NCI-H1105 treated with DMSO at 0.1 percent for 48 hours (cell line): ENCODE measurements at places on chromosomes 16 and 17.
A peak's percentile ranks its signal among the peaks of the same experiment; 100 is the strongest.

GRCh38 chr16:78884204-78884603 lies 716.3 kb downstream of the MAF start:
- no peak for DNase-seq

GRCh38 chr17:81859906-81860755 lies at the start of gene P4HB:
Gene P4HB (minus strand): TSS chr17:81860535. CDS start chr17:81860471, 64 bp downstream.
- DNase-seq = no peak

GRCh38 chr16:55144651-55145050 lies 179.4 kb upstream of the IRX6 start:
- no peak for DNase-seq

GRCh38 chr17:80444644-80444979 lies 29.6 kb downstream of the ENDOV start:
- no peak for DNase-seq

DNA sequence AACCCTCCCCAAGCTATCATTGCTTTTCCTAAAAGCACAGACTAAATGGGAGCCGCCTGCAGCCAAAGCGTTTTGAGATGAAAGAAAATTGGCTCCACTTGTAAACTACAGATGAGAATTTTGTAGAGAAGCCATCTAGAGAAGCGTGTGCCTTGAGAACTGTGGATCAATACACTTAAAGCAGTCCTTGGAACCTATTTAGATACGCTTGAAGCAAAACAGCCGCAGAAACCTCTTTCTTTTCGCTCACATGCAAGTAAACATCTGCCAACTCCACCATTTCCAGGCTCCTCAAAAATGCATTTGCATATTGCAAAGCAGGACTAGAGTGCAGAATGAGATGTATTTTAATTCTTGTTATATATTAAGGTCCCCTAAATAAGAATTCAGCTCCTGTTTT lies 13.1 kb downstream of the KIAA0513 start:
- DNase-seq = no peak

GRCh38 chr16:10619271-10619849 lies 39.0 kb upstream of the EMP2 start:
- no peak for DNase-seq

GRCh38 chr17:27319541-27320221 lies 25.8 kb downstream of the WSB1 start:
- peak; percentile 66 for DNase-seq

- no peak for DNase-seq
These were observed 65.6 kb downstream of the TOM1L2 start for GRCh38 chr17:17906418-17907215.

GRCh38 chr17:77558846-77559626 lies 399.5 kb upstream of the TNRC6C start:
- DNase-seq = no peak

GRCh38 chr17:45355087-45355486 lies 38.3 kb upstream of the MAP3K14 start:
- no peak for DNase-seq

- no peak for DNase-seq
These were observed 21.5 kb downstream of the PRCD start for GRCh38 chr17:76561332-76561731.

GRCh38 chr17:27323538-27324215 lies 29.8 kb downstream of the WSB1 start:
- DNase-seq = no peak

- DNase-seq = no peak
These were observed 76.3 kb upstream of the AXIN2 start for GRCh38 chr17:65637786-65638185.

- DNase-seq = peak; percentile 46
These were observed 184.8 kb upstream of the ZFHX3 start for GRCh38 chr16:73232555-73233328.

DNA sequence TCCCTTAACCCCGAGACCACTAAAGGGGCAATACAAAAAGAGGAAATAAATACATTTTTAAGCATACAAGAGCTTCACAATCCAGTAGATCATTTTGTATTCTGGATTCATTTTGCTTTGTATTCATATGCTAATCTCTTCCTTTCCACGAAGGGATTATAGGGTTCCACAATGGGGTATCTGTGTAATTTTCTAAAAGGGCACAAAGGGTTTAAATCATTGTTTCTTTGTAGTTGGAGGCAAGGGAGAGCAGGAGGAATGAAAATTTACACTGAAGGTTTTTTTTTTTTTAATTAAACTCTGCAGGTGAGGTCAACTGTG lies 592 bp upstream of the NUFIP2 start:
- DNase-seq = peak; percentile 45

DNA sequence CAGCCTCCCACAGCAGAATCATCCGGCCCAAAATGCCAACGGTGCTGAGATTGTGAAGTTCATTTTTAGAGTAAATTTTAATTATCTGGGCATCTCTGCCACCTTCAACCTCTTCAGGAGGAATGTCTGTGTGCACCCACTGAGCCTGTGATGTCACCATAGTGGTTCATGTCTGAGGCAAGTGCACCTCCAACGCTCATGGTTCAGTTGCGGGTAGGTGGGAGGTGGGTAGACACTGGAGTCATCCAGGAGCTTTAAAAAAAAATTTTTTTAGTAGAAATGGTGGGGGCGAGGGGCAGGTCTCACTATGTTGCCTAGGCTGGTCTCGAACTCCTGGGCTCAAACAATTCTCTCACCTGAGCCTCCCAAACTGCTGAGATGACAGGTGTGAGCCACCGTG lies 1.9 kb downstream of the FLYWCH1 start:
- DNase-seq = no peak

- no peak for DNase-seq
These were observed 12.6 kb downstream of the CA7 start for GRCh38 chr16:66856801-66857200.

DNA sequence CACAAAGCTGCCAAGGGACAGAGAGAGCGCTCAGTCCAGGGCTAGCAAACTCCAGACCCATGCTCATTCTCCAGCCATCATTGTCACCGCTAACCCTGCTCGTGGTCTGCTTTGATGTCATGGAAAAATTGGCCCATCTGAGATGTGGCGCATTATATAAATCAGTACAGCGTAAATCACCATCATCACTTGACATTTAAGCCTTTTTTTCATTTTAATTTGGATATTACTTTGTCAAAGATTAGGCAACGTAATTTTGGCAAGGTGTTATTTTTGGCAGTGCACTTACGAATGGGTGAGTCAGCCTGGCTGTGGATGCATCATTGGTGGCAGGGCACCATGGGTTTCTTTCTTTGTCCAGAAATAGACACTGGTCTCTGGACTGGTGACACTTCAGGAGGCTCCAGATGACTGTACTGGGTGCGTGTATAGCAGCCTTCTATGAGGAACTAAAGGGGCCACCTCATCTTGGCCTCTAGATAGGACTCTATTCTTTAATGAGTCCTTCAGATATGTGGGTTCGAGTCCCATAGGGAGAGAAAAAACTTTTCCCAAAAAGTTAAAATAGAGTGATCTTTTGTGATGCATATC lies 166.3 kb downstream of the MSI2 start:
- DNase-seq = no peak

DNA sequence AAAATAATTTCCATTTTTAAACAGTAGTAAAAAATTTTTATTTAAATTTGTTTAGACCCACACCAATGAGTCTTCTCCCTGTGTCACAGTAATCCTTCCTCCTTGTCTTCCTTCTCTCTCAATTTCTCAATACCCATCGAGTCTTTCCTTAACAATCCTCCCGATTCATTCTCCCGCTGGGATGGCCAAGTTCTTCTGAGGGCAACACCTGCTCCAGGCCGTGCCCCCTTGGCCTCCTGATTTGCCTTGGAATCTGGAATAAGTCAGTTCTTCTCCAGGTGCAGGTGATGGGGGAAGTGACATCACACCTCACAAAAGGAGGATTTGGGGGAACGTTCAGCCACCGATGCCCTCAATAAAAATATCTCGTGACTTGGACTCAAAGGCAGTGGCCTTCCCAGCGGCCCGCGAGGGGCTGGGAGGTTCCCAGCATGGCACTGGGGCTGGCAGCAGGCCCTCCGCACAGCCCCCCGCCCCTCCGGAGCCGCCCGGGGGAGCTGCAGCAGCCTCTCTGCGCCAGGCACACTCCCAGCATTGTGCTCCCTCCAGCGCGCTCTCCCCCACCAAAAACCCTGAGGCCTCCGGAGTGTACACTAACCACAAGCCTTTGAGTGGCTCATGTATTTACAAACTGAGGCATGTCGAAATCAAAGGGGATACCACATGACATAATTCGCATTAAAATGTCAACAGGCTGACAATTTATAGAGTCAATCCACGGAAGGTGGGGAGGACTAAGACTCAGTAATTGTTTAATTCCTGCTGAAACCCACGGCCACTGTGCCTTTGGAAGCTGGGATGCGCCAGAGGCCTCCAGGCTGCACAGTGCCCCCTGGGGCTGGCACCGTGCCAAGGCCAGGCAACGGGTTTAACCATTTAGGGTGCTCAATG lies 120.5 kb downstream of the ZFHX3 start:
- no peak for DNase-seq

DNA sequence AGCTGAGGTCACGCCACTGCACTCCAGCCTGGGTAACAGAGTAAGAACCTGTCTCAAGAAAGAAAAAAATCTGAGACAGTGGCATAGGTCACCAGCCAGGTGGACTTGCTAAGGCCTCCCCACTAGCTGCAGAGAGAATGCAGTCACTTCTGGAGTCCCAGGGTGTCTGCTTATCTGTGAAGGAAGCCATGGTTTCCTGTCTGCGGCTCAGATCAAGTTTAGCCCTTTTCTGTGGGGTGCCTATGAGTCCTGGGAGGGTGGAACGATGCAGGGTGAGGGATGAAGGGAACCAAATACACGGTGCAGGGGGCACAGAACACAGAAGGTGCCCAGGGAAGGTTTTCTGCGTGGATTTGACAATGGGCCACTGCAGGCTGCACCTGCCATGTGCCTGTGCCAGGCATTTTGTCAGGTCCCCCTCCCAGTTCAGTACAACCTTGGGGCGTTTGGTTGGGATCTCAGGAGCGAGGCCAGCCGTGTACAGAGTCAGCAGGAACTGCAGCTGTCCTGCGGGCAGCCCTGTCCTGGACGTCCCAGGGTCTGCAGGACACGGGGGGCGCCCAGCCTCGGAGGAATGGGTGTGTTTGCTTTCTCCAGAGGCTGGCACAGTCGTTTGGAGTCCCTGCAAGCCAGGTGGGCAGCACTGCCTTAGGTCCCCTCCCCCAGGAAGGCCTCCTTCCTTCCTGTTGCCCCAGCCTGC lies 41.8 kb downstream of the RAB11FIP4 start:
- DNase-seq = no peak

GRCh38 chr17:75765981-75766380 lies 989 bp upstream of the GALK1 start:
- DNase-seq = no peak

GRCh38 chr16:88905563-88905962 lies 39.1 kb upstream of the PABPN1L start:
- no peak for DNase-seq

- peak; percentile 86 for DNase-seq
These were observed at the start of gene ACTG1 for GRCh38 chr17:81512562-81513371. Gene ACTG1 (minus strand): TSS chr17:81512799. CDS start chr17:81512354, 445 bp downstream.

- DNase-seq = no peak
These were observed 6.4 kb downstream of the ITGAL start for GRCh38 chr16:30478766-30479478.

DNA sequence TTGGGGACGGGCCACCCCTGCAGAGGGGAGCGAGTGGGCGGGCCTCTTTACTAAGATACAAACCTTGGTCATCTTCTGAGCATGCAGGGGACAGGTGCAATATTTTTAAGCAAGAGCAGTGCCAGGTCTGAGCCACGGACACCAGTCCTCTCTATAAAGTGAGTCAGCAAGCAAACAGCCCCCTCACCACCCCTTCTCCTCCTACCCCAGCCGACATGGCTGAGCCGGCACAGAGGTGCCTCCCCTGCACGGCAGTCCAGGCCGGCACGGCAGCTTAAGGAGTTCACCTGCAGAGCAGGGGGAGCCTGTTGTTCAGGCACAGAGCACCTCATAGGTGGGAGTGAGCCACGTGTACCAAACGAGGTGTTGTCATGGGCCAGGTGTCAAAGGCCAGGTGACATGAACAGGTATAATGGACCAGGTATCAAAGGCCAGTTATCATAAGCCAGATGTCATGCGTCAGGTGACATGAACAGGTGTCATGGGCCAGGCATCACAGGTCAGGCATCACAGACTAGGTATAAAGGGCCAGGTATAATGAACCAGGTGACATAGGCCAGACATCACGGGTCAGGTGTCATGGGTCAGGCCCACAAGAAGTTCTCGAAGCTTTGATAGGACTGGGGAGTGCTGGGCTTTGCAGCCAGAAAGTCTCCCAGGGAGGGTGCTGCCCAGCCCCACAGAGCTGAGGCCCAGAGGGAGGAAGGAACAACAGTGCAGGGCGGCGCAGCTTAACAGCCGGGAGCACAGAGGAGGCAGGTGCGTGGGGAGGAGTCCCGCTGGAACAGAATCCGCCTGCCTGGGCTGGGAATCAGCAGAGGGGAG lies 42.6 kb upstream of the ZNF469 start:
- peak; percentile 30 for DNase-seq

DNA sequence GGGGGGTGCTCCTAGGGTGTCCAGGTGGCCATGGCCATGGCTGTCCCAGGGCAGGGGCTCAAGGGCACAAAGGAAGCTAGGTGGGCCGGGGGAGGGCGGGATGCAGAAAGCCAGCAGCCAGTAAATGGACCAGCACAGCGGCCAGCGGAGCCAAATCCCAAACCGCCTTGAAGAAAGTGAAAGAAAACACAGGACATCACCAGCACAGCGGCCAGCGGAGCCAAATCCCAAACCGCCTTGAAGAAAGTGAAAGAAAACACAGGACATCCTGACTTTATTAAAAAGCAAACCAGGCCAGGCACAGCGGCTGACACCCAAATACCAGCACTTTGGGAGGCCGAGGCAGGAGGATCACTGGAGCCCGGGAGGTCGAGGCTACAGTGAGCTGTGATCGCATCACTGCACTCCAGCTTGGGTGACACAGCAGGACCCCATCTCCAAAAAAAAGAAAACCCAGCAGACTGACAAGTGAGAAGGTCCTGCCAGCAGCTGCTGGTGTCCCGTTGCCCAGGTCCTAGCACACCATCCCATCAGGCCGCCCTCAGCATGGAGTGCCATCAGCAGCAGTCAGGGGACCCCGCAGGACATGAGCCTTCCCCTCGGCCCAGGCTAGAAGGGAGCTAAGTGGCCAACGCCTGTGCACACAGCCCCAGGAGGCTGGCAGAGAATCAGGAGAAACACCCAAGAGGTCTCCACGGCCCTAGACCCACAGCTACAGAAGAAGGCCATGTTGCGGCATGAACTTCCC lies 17.0 kb downstream of the SLC38A10 start:
- no peak for DNase-seq

- no peak for DNase-seq
These were observed 10.3 kb downstream of the RAD51C start for GRCh38 chr17:58702708-58703107.

DNA sequence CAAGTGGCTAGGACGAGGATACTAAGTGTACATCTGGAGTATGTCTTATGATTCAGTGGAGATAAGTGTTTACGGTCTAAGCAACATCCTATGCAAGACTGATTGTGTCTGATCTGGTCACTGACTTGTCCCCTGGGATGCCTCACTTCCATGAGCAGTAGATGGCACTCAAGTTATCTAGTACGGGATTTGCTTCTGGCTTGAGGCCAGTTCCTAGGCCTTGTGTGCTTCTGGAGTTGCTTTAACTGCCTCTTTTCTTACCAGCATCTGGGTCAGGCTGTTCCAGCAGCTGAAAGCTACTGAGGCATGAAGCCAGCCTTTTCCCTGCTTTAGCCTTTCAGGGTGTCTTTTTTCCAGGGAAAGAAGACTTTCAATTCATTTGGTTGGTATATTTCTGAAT lies 23.0 kb downstream of the SUPT6H start:
- peak; percentile 13 for DNase-seq
